ENCODE measurements at places on chromosomes 7 and 10.
A peak's percentile ranks its signal among the peaks of the same experiment; 100 is the strongest.

DNA sequence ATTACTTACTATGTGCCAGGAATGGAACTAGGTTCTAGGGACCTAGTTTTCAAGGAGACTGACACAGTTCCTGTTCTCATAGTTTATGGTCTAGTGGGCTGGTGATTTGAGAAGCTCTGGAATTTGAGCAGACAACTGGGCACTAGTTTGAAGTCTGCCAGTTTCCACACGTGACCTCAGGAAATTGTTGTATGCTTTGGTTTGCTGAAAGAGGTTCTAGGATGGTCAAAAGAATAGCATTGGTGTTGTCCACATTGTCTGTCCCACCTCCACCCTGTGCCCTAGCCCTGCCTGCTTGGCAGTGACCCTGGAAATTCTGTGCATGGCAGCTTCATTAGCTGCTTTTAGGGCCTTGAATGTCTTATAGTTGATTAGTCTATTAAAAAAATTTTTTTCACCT is 28.7 kb downstream of the GBF1 start:
- H3K4me3 ChIP-seq, result no peak overlapping the region
- H3K4me1 ChIP-seq, result peaks cover 37% of the 10 kb centered on the region
- DNase-seq, result no peak
- H3K27me3 ChIP-seq, result no peaks in the 10 kb centered on the region
- peaks cover 7% of the 10 kb centered on the region for H3K36me3 ChIP-seq

DNA sequence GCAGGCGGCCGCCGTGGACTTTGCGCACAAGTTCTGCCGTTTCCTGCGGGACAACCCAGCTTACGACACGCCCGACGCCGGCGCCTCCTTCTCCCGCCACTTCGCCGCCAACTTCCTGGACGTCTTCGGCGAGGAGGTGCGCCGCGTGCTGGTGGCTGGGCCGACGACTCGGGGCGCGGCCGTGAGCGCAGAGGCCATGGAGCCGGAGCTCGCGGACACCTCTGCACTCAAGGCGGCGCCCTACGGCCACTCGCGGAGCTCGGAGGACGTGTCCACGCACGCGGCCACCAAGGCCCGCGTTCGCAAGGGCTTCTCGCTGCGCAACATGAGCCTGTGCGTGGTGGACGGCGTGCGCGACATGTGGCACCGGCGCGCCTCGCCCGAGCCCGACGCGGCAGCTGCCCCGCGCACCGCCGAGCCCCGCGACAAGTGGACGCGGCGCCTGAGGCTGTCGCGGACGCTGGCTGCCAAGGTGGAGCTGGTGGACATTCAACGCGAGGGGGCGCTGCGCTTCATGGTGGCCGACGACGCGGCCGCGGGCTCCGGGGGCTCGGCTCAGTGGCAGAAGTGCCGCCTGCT is 14.1 kb downstream of the SH2B2 start:
- H3K4me1 ChIP-seq, result no peaks in the 10 kb centered on the region
- H3K27me3 ChIP-seq, result no peaks in the 10 kb centered on the region
- no peaks in the 10 kb centered on the region for H3K36me3 ChIP-seq
- no peak overlapping the region for H3K27ac ChIP-seq

DNA sequence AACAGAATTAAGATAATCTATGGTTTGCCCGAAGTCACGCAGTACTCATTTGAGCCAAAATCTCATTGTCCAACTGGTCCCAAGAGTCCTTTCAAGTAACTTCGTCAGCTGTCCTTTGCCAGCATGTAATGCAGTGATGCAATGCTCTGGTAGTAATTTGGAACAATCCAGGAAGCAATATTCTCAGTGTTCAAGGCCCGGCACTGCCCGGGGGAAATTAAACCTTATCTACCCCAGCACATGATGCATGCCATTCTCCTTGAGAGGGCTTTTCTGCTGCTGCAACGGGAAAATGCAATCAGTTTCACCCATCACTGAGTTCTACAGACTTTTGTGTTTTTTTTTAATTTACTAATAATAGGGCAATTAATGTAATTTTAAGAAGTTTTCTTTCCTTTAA is 77.6 kb upstream of the NME8 start:
- no peaks in the 10 kb centered on the region for H3K36me3 ChIP-seq
- H3K27ac ChIP-seq, result no peak overlapping the region
- no peak for DNase-seq
- no peak overlapping the region for H3K4me3 ChIP-seq
- H3K4me1 ChIP-seq, result no peaks in the 10 kb centered on the region

- no peaks in the 10 kb centered on the region for H3K36me3 ChIP-seq
- no peak overlapping the region for H3K27ac ChIP-seq
- no peak for DNase-seq
- no peak overlapping the region for H3K4me3 ChIP-seq
Observed at GRCh38 chr7:18189500-18190126, 162.0 kb upstream of the PRPS1L1 start.

DNA sequence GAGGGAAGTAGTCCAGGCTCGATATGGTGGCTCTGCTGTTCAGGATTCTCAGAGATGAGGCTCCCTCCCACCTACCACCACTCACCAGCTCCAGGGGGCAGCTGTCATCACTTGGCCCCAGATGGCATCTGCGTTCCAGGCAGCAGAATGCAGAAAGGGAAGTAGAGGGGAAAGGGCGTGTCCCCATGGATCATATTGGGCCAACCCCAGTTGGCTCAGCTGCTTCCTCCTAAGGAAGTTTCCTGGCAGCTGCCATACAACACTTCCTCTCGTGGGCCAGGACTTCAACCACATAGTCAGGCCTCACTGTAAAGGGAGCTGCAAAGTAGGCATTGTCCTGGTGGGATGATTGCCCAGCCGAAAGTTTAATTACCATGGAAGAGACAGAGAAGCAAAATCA is 1.6 kb upstream of the TEX36 start:
- no peaks in the 10 kb centered on the region for H3K4me1 ChIP-seq
- DNase-seq, result no peak
- H3K4me3 ChIP-seq, result no peak overlapping the region
- H3K27me3 ChIP-seq, result peaks cover 4% of the 10 kb centered on the region

DNA sequence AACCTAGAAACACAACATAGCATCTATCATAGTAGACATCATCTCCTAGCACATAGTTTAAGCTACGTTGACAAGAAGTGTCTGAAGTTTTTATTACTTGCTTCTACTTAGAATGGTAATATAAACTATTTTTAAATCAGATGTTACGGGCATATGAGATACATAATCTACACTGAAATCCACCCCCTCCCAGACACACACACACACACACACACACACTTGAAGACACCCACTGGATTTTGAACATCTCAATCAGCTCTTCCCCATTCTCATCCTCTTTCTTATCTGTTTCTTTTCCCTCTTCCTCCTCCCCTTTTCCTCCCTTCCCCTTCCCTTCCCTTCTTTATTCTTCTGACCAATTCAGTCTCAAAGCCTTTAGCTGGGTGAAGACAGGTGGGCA is 175.9 kb downstream of the PAXIP1 start:
- no peak overlapping the region for H3K27ac ChIP-seq
- no peaks in the 10 kb centered on the region for H3K4me1 ChIP-seq
- H3K36me3 ChIP-seq, result no peaks in the 10 kb centered on the region
- no peak overlapping the region for H3K4me3 ChIP-seq
- H3K27me3 ChIP-seq, result no peaks in the 10 kb centered on the region

DNA sequence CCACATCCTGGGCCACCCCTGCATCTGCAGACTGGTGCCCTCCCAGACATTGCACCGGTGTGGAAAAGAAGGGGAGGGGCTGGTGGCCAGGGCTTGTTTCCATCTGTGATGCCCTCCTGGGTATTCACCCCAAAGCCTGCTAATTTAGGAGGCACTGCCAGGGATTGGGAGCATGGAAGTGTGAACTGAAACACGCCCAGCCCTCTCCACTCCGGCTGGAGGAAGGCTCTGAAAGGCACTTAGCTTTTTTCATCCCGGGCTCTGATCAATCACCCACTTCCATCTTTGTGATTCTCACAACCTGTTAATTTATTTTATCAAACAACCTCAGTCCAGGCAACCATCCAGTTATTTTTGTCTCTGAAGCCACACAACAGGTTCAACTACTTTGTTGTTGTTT is 20.9 kb upstream of the CPXM2 start:
- no peak for DNase-seq
- no peak overlapping the region for H3K27ac ChIP-seq
- no peak overlapping the region for H3K4me3 ChIP-seq

GRCh38 chr10:94461503-94461902 is 59.2 kb downstream of the TBC1D12 start:
- no peak overlapping the region for H3K4me3 ChIP-seq
- DNase-seq, result no peak
- H3K27me3 ChIP-seq, result no peaks in the 10 kb centered on the region
- no peak overlapping the region for H3K27ac ChIP-seq

GRCh38 chr7:24378871-24379616 is 95.1 kb downstream of the NPY start:
- H3K4me1 ChIP-seq, result no peaks in the 10 kb centered on the region
- no peak overlapping the region for H3K4me3 ChIP-seq
- no peaks in the 10 kb centered on the region for H3K27me3 ChIP-seq
- no peaks in the 10 kb centered on the region for H3K36me3 ChIP-seq
- DNase-seq, result no peak

DNA sequence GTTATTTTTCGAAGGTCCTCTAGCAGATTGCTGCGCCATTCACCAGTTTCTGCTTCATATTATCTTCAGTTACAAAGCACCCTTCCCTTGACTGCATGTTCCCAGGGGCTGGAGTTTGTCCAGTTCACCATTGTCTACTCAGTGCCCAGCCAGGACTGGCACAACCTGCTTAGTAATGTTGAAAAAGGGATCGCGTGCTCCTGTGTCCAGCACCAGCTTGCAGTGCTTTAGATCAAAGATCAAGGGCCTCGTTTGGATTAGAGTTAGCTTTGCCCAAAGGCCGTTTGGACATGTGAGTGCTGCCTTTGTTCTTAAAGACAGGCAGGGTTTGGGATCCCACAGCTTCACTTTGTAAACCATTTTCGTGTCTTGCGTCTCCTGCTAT is 867 bp downstream of the ATP6V0E2 start:
- DNase-seq, result peak; percentile 69
- peaks cover 33% of the 10 kb centered on the region for H3K36me3 ChIP-seq
- peaks cover 30% of the 10 kb centered on the region for H3K4me1 ChIP-seq
- peak overlapping the region; percentile 94 for H3K27ac ChIP-seq

DNA sequence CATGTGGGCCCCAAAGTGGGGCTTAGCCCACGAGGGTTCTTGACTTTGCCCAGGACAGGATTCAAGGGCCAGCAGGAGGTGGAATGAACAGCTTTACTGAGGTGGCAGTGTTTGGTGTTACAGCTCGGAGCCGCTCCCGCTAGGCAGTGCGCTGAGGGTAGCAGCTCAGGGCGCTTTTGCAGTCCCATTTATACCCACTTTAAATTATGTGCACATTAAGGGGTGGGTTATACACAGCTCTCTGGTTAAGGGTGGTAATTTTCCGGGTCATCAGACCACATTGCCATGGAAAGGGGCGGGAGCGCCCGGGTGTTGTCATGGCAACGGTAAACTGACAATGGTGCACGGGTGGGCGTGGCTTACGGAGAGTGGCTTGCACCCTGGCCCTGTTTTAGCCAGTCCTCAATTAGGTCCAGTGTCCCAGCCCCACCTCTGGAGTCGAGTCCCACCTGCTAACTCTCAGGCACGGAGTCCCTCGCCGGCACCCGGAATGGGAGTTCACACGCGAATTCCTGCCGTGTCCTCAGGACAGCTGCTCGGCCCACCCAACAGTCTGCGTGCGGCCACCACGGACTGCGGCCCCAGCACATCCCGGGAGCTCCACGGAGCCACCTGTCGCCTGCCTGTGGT is 58.2 kb upstream of the PDGFA start:
- H3K4me3 ChIP-seq, result no peak overlapping the region
- H3K27ac ChIP-seq, result no peak overlapping the region
- no peaks in the 10 kb centered on the region for H3K36me3 ChIP-seq
- H3K4me1 ChIP-seq, result no peaks in the 10 kb centered on the region

DNA sequence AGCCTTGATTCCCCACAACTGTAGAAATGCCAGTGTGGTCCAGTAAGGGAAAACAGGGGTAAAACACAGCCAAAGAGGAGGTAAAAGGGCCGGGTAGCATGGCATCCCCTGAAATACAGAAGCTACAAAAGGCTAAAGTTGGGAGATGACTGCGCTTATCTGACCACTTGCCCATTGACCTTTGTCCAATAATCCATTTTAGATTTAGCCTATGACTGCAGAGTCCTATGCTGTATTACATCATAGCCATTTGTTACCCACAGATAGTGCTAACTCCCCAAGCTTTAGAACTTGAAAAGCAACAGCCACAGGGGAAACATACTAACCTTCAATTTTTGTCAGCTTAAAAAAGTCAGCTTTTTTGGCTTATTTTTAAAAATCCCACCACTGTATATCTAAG is 26.2 kb downstream of the MTPN start:
- no peaks in the 10 kb centered on the region for H3K4me1 ChIP-seq
- no peak overlapping the region for H3K4me3 ChIP-seq
- no peak for DNase-seq
- peaks cover 41% of the 10 kb centered on the region for H3K36me3 ChIP-seq
- no peaks in the 10 kb centered on the region for H3K27me3 ChIP-seq
- H3K27ac ChIP-seq, result no peak overlapping the region

DNA sequence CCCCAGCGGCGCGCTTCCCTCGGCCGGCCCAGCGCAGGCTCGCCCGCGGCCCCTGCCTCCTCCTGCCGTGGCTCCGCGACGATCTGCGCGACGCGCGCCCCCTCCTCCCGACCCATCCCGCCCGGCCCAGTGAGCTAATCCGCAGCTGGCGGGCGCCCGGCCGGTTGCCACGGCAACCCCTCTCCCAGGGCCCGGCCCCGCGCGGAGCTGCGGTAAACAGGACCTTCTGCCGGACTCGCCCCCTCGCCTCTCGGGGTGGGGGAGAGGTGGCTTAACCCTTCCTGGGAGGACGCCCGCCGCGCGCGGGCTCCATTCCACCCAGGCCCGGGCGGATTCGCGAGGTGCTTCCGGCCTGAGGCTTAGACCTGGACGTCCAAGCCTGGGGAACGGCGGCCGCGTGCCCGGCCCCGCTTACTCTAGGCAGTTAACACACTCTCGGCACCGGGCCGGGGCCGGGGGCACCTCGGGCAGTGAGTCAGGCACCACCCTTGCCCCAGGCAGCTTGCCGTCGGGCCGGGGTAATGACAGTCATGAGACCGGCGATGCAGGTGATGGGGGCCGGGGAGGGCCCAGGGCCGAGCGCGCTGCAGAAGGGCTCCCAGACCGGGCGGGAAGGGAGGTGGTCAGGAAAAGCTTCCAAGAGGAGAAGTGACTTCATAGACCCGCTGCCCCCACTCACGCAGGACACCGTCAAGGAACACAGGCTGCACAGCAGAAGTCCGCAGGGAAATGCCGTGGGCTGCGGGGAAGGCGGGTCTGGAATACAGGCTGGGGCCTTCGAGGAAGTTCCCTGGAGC is at the start of gene DENND2A:
Gene DENND2A, minus strand, starts transcription at position 87 of the 797 bp plus-strand sequence. CDS start 38,416 bp downstream, outside the sequence.
- DNase-seq, result peak; percentile 53
- peaks cover 29% of the 10 kb centered on the region for H3K4me1 ChIP-seq
- peak within 1 kb of the TSS; percentile 77 for H3K27ac ChIP-seq
- H3K36me3 ChIP-seq, result no peaks in the 10 kb centered on the region
- H3K4me3 ChIP-seq, result peak within 1 kb of the TSS; percentile 58

DNA sequence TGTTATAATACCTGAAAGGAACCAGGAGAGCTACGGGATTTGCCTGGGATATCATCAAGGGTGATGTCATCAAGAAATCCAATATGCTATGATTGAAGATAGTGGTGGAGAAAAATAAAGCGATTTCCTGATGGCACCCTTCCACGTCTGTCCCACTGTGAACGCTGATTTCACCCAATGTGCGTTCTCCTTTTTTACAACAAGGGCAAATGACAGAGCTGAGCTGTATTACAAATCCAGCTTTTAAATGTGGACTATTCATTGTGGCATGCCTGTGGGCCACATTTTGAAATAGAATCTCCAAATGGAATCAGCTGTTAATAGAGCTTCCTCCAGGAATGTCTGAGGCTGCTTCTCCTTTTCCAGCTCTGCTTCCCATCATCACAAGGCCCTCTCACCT is 23.3 kb downstream of the SLC13A4 start:
- H3K27me3 ChIP-seq, result no peaks in the 10 kb centered on the region
- no peaks in the 10 kb centered on the region for H3K36me3 ChIP-seq
- DNase-seq, result no peak
- no peak overlapping the region for H3K27ac ChIP-seq

GRCh38 chr7:6656413-6656812 is 19.3 kb downstream of the ZNF316 start:
- H3K36me3 ChIP-seq, result peaks cover 50% of the 10 kb centered on the region
- no peaks in the 10 kb centered on the region for H3K4me1 ChIP-seq
- no peak overlapping the region for H3K27ac ChIP-seq
- no peak for DNase-seq
